Skeletal muscle cell (primary cell): ENCODE measurements at places on chromosomes 16 and 17.

- no peak for DNase-seq
Measured at GRCh38 chr17:17394494-17394893, 82.3 kb upstream of the MED9 start.

DNA sequence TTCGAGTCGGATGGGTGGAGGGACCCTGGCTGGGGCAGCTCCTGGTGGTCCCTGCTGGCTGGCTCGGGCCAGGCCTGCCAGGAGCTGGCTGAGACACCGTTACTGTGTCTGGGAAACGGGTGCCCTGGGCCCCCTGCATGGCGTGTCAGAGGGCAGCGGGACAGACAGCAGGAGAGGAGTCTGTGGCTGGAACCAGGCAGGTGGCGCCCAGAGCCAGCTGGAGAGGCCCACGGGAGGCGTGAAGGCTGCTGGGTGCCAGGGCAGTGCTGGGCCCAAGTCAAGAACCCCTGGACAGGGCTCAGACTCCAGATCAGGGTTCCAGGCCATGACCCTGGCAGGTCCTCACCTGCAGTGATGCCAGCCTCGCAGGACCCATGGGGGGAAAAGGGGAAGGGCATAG, 16.6 kb downstream of the SOX8 start:
- DNase-seq: no peak

- no peak for DNase-seq
Measured at GRCh38 chr16:26563018-26563417, 503.7 kb upstream of the C16orf82 start.

DNA sequence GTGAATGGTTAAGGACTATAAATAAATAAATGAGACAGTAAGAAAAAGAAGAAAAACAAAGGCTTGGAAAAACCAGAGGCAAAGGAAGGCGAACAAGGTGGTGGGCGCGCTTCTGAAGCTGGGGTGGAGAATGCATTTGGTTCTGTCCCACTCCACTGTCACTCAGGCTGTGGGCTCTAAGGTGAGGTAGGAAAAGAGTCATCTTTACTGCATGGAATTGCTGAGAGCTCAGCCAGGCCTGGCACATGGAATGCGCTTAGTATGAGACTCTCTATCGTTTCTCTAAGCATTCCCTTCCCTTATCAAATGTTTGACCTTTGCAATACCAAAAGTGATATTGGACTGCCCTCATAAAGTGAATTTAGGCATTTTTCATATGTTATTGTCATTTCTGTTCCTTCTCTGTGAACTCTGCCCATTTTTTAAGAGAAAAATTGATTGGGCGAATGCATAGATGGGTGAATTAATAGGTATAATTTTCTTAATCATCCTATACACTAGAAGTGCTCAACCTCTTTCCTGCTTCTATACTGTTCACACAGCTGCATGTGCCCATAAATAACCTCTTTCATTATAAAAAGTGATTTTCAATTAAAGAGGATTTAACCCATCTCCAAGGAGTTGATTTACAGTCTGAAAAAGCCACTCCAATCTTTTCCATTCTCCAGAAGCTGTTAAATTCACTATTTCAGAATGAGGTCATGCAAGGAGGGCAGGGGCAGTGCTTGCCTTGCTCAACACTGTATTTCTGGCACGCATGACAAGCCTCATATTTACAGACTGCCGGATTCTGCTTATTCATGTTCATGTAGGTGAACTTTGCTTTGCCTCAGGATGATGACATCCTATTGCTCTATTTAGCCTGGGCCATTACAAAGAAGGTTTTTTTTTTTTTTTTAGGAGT, 87.7 kb downstream of the MYH10 start:
- peak; percentile 86 for DNase-seq

DNA sequence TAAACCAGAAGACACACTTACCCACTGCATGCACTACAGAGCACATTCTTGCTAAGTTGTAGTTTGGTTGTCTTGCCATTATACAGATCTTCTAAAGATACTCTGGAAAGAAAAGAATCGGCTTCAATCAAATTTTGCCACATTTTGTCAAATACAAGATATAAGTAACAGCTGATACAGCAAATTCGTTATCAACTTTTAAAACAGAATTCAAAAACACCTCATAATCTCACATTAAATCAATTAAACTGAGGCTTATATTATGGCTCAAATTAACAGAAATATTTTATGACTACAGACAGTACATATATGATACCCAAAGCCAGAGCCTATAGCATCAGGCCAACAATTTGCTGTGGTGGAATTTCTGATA, 5.4 kb downstream of the DNAJA2 start:
- no peak for DNase-seq
